ENCODE measurements at places on chromosomes 7 and 10. TPM values are rescaled to one million over a fixed set of nuclear protein-coding genes. Genes with fewer than 3 reads are reported as not detected.

The PAX2 gene
- total RNA-seq, result 1.9 TPM

The GPR26 gene
- 1.8 TPM for total RNA-seq

The TEX47 gene
- not detected for total RNA-seq

The METTL27 gene
- total RNA-seq, result 4.2 TPM

The LIPF gene
- not detected for total RNA-seq

The KCNIP2 gene
- 11.0 TPM for total RNA-seq

The AQP1 gene
- 81.2 TPM for total RNA-seq

The VGF gene
- total RNA-seq, result 19.9 TPM

The TMEM26 gene
- 2.9 TPM for total RNA-seq

The KCP gene
- total RNA-seq, result 0.40 TPM

The CABCOCO1 gene
- total RNA-seq, result 6.2 TPM

The PODXL gene
- total RNA-seq, result 40.2 TPM

The EN2 gene
- total RNA-seq, result not detected

The DOCK1 gene
- 74.1 TPM for total RNA-seq

The TMEM229A gene
- total RNA-seq, result 0.55 TPM

The SNX10 gene
- total RNA-seq, result 92.3 TPM

The CYP3A5 gene
- total RNA-seq, result 7.2 TPM

The UCN3 gene
- total RNA-seq, result 0.50 TPM

The PTN gene
- total RNA-seq, result 1,663 TPM

The GIMAP2 gene
- total RNA-seq, result 14.3 TPM

The KLF14 gene
- total RNA-seq, result 0.22 TPM

The RNF133 gene
- 1.2 TPM for total RNA-seq

The H2BK1 gene
- total RNA-seq, result not detected

The OPN1SW gene
- 0.28 TPM for total RNA-seq

The COL13A1 gene
- total RNA-seq, result 44.0 TPM

The CUZD1 gene
- 0.69 TPM for total RNA-seq

The PDE6C gene
- not detected for total RNA-seq

The ITIH5 gene
- 59.6 TPM for total RNA-seq

The GLI3 gene
- 11.9 TPM for total RNA-seq

The GALNT17 gene
- 45.2 TPM for total RNA-seq

The EPHA1 gene
- 0.94 TPM for total RNA-seq

Measured in spinal cord (tissue), 10 donors.